ENCODE measurements at places on chromosomes 16 and 17.

GRCh38 chr16:87072101-87072500, 245.1 kb downstream of the C16orf95 start:
- no peak for DNase-seq

GRCh38 chr16:89013111-89013510, 36.1 kb upstream of the CBFA2T3 start:
- DNase-seq: no peak

DNA sequence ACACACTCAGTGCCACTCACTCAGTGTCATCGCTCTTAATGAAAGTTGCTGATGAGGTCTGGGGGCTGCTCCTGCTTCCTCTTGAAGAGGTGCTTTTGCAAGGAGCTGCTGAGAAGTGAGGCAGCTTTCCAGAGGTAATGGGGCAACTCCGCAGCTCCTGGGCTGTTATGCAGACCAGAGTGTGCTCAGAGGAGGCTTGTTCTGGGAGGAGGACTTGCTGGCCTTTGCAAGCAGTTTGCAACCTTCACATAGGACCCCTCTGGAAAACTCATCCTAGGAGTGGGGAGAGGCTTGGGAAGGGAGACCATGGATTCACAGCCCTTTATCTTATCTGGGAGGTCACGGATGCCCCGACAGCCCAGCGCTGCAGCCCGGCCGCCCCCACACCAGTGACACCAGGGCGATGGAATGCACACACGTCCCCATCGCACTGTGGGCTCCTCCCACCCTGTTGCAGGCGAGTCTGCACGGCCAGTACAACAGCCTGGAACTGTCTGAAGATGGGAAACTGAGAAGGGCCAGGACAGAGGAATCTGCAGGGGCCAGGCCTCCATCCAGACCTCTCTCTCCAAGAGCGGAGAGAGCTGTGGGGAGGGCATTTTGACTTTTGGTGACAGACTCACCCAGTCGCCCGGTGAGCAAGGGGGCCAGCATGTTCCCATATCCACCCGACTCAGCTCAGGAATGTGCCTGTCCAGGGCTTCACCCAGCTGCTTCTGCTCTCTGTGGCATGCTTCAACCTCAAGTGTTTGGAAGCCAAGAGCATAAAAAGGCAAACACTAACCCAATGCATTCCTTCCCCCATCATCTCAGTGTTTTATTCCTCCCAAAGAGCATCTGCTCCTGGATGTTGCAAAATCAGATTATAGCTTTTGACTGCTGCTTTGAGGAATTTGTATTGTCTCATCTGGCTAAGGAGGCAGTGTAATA, 78.6 kb upstream of the ZNF469 start:
- peak; percentile 95 for DNase-seq

GRCh38 chr16:27703545-27703944, 153.6 kb downstream of the KATNIP start:
- peak; percentile 19 for DNase-seq

GRCh38 chr16:2296661-2297505, 29.0 kb upstream of the RNPS1 start:
- DNase-seq: no peak

- DNase-seq: no peak
Observed at GRCh38 chr16:81014672-81015071, 7.7 kb downstream of the CENPN start.

- DNase-seq: no peak
Observed at GRCh38 chr17:82943751-82944150, 103.9 kb upstream of the ZNF750 start.

DNA sequence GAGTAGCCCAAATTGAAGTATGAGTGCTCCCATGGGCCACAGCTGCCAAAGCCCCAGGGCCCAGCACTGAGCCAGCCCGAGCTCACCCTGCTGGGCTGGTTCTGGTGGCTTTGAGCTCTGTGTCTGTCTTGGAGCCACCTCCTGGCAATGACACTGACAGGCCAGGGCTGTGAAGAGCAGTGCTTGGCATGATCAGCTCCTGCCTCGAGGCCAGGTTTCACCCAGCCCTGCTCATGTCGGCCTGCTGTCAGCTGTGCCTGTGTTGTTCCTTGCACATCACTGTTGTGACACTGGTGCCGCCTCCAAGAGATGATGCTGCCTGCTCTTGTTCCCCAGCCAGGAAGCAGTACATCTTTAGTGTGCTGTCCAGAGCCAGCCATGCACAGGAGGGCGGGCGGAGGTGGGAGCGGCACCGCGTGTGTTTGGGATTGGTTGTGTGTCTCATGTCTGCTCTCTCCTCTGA, 26.0 kb downstream of the PLD6 start:
- no peak for DNase-seq

GRCh38 chr17:45274033-45274432, 12.1 kb upstream of the SPATA32 start:
- DNase-seq: no peak

DNA sequence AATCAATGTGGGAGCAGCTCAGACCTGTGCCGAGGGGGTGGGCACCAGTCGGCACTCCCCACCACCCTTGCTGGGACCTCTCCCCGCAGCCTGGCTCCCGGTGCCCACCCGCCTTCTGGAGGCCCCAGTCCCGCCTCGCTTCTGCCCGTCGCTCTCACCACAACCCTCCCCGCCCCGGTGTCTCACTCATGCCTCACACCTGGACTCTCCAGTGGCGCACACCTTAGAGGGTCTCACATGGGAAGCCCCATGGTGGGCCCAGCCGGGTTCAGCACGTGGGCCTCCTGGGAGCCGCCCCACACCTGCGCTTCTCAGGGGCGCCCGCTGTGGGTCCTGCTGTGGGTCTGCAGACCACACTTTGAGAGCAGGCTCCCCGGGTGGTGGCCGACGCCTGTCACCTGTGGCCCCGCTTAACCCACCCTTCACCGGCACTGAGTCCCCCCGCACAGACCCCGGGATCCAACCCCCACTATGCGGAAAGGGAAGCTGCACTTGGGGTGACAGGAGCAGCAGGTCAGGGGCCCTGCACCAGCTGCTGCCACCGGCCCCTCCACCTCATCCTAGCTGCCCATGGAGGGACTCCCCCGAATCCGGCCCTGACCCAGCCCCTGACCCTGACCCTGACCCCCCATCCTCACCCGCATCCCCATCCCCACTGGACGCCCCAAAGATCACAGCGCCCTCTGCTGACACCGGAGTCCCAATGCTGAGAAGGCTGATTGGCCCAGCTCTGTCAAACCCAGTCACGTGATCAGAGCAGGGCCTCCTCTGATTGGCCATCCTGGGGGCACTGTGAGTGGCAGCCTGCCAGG, 27.4 kb upstream of the SLC38A10 start:
- DNase-seq: no peak

GRCh38 chr17:14098246-14098645, 28.9 kb downstream of the COX10 start:
- DNase-seq: no peak

- DNase-seq: no peak
Observed at GRCh38 chr16:81456523-81457325, 12.1 kb downstream of the CMIP start.

- no peak for DNase-seq
Observed at GRCh38 chr16:12781777-12782176, 21.9 kb downstream of the CPPED1 start.

GRCh38 chr17:79664930-79665737, 54.3 kb upstream of the RBFOX3 start:
- DNase-seq: no peak

DNA sequence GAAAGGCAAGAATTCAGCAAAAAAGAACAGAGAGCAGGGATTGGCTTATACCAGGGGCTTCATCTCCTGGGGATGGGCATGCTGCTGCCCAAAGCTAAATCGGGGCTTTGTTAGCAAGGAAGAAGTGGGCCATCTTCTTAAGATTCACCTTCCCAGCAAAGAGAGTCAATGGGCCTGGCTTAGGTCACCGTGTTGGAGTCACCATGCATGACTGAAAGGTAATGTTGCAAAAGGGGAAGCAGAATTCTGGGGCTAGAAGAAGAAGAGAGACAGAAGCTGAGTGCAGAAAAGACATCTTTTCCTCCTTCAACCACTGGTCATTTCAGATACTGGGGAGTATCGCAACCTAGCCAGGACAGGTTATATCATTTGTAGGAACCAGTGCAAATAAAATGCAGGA, 76.3 kb upstream of the KIFC3 start:
- DNase-seq: no peak

GRCh38 chr17:705863-706262, 8.8 kb downstream of the VPS53 start:
- DNase-seq: no peak

DNA sequence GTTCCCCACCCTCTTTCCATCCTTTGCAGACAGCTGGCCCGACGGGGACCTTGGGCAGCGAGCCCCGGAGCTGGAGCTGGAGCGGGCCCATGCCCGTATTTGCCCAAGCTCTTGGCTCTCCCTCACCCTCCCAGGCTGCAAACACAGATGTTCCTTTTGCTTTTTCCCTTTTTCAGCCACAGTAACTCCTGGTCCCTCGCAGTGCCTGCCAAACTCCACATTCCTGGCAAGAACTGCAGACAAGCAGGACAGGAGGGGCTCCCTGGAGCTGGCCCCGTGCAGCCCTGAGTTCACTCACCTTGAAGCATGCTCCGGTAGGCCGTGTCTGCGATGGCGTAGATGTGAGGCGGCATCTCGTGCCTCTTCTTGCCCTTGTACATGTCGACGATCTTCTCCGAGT, 33.9 kb downstream of the MYH11 start:
- no peak for DNase-seq

DNA sequence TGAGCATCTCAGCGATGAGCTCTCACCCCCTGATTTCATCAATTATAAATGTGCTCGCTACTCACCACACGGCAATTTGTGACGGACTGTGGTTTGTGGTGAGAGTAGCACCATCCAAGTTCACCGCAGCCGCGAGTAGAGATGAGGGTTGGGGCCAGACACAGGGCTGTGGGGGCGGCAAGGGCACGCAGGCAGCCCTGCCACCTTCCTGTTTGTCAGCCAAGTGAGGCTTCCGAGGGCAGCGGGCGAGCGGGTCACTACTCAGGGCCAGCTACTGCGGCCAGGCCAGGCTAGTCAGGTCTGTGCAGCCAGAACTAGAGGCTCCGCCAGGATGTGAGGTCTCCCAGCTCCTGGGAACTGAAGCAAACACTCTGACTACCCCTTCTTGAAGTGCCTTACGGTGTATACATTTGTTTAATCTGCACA, 39.6 kb upstream of the MEOX1 start:
- DNase-seq: peak; percentile 56

- DNase-seq: no peak
Observed at GRCh38 chr16:66263973-66264310, 102.5 kb upstream of the CDH5 start.

GRCh38 chr17:1562176-1562643, 382 bp downstream of the PITPNA start:
- no peak for DNase-seq

- DNase-seq: peak; percentile 38
Observed at GRCh38 chr17:8223356-8224126, 13.2 kb upstream of the AURKB start.

DNA sequence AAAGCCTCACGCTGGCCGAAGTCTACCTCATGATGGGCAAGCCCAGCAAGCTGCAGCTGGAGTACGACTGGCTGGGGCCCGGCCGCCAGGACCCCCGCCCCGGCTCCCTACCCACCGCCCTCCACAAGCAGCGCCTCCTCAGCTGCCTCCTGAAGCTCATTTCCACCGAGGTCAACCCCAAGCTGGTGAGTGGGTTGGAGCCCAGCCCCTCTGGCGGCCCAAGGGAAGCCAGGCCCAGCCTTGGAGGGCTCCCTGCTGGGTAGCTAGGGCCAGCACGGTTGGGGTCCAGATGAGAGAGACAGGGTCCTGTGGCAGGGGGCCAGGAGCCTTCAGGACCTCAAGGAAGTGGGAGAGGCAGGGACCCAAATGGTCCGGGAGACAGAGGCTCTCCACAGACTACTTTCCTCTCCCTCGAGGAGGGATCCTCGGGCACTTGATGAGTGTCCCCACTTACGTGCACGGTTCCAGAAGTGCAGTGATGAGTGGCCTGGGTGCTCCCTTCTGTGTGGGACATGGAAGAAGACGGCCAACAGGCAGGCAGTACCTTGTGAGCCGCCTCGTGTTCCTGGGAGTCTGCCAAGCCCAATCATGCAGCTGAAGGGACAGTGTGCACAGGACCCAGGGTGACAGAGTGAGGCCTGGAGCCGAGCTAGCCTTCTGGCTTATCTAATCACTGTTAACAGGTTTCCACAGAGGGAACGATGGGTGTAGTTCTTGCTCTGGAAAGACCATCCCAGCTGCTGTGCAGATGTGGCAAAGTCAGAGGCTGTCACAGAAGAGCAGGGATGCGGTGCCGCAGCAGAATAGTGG, 21.1 kb upstream of the JPT2 start:
- DNase-seq: no peak

GRCh38 chr16:69315486-69316311, 4.5 kb downstream of the VPS4A start:
- DNase-seq: no peak

- no peak for DNase-seq
Observed at GRCh38 chr16:48537275-48537674, 72.7 kb downstream of the N4BP1 start.

GRCh38 chr16:77234611-77235010, 35.4 kb downstream of the SYCE1L start:
- no peak for DNase-seq

DNA sequence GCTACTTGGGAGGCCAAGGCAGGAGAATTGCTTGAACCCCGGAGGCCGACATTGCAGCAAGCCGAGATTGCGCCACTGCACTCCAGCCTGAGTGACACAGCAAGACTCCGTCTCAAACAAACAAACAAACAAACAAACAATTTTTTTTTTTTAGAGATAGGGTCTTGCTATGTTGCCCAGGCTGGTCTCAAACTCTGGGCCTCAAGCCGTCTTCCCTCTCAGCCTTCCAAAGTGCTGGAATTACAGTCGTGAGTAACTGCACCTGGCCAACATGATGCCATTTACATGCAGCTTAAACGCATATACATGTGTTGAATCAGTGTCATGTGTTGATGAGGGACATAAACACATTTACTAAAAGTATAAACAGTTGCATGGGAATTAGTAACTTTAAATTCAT, 2.0 kb upstream of the SLFN5 start:
- DNase-seq: no peak
